ENCODE measurements at places on chromosomes 7 and 10. TPM values are rescaled to one million over a fixed set of nuclear protein-coding genes. Genes with fewer than 3 reads are reported as not detected.

The BLOC1S2 gene
- 40.3 TPM for total RNA-seq

The CREB5 gene
- total RNA-seq: 7.6 TPM

The EN2 gene
- total RNA-seq: not detected

The CUZD1 gene
- 0.52 TPM for total RNA-seq

The ACTR3C gene
- 0.13 TPM for total RNA-seq

The CTAGE4 gene
- total RNA-seq: 0.36 TPM

The DDC gene
- total RNA-seq: not detected
